ENCODE measurements at places on chromosomes 11 and 22.

DNA sequence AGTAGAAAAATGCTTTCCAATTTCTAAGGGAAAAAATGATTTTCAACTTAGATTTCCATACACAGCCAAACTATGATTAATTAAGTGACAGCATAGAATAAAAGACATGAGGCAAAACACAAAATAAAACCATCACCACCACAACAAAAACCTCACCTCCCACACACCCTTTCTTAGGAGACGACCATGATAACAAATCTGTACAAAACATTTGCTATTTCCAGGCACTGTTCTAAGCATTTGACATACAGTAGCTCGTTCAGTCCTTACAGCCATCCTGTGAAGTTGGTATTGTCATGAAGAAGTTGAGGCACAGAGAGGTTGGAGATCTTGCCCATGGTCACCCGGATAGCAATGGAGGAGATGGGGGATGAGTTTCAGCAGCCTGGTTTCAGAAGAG lies 8.7 kb downstream of the SPI1 start:
- DNase-seq, result no peak

GRCh38 chr11:2097356-2097997 lies 41.7 kb downstream of the IGF2 start:
- DNase-seq, result peak; percentile 67

DNA sequence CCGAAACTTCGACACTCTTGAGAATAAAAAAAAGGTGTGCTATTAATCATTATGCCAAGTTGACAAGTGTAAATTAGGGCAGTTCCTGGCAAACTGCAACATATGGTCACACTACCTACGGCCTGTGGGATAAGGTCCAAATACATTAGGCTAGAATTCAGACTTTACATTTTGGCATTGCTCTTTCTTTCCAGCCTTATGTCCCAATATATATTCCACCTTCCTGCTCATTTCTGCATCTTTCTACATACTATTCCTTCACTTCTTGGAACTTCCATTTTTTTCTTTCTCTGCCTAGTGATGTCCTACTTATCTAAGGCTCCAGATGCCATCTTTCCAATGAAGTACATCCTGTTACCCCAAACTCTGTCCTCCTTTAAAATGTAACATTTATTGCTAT lies 577.2 kb downstream of the LRRC4C start:
- no peak for DNase-seq

- DNase-seq, result peak; percentile 65
Measured at GRCh38 chr11:124798991-124799347, 1.2 kb downstream of the MSANTD2 start.

DNA sequence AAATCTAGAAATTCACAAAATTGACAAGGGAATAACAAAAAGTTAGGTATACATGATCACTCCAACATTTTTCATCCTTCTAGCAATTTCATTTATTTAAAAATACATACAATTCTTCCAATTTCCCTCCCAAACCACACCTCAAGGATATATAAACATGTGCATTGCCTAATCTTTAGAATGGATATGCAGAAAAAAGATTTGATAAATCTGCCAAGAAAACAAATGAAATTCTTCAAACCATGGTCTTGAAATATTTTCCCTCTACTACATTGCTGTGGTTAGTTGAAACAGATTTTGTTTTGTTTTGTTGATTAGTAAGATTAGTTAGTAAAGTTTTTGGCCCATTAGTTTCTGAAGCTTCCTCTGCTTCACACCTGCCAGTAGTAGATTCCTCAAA lies 703.3 kb upstream of the CCDC179 start:
- DNase-seq, result no peak

DNA sequence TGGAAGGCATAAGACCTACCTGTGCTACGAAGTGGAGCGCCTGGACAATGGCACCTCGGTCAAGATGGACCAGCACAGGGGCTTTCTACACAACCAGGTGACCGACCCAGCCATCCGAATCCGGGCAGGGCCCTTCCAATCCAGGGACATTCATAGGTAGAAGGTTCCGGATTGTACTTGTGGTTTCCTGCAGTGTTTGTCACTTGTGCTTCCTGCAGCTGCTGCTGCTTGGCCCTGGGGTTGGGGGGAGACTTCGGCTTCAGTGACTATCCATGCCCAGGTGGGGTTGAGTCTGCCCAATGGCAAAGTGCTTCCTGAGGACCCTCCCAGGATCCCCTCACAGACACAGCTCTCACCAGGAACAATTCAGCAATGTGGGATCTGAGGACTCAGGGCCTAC lies 2.2 kb downstream of the APOBEC3A start:
- DNase-seq, result no peak

DNA sequence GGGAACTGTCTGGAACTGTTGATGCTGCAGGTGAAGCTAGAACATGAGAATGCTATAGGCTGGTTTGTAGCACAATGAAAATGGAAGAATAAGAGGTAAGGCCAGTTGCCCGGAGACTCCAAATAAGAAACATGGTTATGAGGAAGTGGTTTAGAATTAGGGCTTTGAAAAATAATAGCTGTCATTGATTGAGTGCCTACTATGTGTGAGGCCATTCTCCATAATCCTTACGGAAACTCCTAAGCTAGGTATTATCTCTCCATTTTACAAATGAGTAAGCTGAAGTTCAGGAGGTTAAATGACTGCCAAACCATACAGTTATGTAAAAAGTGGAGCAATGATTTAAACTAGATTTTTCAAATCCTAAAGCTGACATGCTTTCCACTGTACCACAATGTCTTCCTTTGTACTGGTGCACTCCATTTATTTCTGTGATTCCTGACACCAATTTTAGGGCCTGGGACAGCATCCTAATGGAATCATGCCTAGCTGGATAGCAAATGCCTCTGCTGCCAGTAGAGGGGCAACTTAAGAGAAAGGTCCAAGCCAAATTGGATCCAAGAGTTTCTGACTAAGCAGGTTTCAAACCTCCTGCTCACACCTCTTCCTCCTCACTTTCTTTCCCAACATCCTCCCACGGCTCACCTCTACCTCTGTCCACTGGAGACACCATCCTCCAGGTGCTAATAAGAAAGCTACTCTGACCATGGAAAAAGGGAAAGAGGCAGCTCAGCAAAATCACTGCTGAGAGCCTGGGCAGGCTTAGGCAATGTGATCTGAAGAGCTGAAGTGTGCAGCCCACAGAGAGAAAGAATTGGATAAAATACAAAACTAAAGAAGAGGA lies 46.9 kb upstream of the PICALM start:
- DNase-seq, result no peak

DNA sequence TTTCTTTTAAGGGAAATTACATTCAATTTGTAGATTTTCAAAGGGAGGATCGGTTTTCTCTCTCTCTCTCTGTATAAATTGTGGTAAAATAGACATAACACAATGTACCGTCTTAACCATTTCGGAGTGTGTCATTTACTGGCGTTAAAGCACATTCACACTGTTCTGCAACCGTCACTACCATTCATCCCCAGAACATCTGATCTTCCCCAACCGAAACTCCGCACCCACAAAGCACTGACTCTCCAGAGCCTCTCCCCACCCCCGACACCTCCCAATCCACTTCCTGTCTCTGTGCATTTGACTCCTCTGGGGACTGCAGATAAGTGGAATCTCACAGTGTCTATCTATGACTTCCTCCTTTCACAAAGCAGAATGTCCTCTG lies 15.9 kb upstream of the GRAMD4 start:
- DNase-seq, result no peak
